Cardiac muscle cell (in vitro differentiated cells and primary cell): ENCODE measurements at places on chromosomes 6 and 20. TPM values are rescaled to one million over a fixed set of nuclear protein-coding genes. Genes with fewer than 3 reads are reported as not detected.

DEF6 gene
- polyA plus RNA-seq, result 2.3 and 5.7 TPM in 2 replicates

DNA sequence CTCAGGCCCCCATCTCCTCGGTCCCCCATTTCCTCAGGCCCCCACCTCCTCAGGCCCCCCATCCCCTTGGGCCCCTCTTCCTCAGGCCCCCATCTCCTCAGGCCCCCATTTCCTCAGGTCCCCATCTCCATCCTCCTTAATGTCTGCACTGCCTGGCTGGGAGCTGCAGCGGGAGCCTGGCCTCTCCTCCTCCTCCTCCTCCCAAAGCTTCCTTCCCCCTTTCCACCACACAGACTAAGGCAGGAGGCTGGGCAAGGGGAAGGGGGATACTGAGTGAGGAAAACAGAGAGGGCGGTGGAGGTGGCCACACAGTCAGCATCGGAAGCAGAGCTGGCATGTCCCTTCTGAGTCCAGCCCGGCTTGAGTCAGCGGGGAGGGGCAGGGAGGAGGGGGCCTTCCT is 122.6 kb upstream of the RPS6KA2 start:
- DNase-seq, result no peak

GATA5 gene
- polyA plus RNA-seq, result 66.8 and 96.5 TPM in 2 replicates

OTOR gene
- not detected in 2 replicates for polyA plus RNA-seq

OXT gene
- polyA plus RNA-seq, result not detected in 2 replicates

GRCh38 chr6:126743076-126743475 is 375.4 kb upstream of the RSPO3 start:
- DNase-seq, result no peak

DNA sequence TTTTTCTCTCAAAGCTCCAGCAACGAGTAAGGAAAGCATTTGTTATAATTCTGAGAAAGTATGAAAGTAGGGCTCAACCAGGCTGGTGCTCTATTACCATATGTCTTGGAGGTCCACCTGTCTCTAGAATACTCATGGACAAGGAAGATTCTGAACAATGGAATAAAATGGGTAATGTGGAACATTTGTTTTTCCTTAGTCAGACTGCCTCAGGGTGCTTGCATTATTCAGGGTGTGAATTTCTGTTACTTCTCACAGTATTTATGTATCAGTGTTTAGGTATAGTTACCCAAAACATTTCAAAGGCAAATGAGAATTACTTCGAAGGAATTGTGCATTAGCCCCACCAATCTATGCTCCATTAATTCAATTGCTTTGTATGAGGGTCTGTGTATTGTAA is 586.2 kb upstream of the CITED2 start:
- DNase-seq, result no peak

DNA sequence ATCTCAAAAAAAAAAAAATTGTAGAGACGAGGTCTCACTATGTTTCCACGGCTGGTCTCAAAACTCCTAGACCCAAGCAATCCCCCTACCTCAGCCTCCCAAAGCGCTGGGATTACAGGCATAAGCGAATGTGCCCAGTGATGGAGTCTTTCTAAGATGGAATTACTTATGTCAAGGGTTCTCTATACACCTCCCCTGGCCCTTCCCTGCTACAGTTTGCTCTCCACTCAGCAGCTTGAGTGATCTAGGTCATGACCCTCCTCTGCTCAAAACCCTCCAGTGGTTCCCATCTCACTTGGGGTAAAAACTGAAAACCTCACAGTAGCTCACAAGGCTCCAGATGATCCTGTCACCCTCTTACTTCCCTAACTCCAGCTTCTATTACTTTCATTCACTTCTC is 1.8 kb upstream of the DNPH1 start:
- DNase-seq, result no peak

PTCRA gene
- not detected in 2 replicates for polyA plus RNA-seq

NMBR gene
- polyA plus RNA-seq, result not detected in 2 replicates

- DNase-seq, result no peak
These were observed 100.6 kb downstream of the MAP3K4 start for GRCh38 chr6:161091972-161092701.

GRCh38 chr6:53579338-53579737 is 34.4 kb upstream of the GCLC start:
- no peak for DNase-seq

DNA sequence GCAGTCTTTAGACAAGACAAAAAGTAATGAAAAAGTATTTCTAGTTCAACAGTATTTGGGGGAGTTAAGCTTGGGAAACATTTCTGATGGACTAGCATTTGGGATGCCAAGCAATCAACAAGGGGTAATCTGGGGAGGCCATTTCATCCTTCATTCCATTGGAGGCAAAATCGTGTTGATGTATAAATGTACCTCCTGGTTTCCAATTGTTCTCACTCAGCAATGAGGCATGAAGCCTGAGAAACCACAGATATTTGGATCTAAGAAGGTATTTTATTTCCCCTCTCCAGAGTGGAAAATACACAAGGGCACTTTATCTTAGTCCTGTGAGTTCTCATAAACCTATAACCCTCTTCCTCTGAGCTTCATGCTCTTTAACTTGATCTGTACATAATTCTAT is 68.2 kb downstream of the TBX18 start:
- peak; percentile 22 for DNase-seq

GRCh38 chr20:10524034-10524476 is 89.0 kb downstream of the SLX4IP start:
- peak; percentile 54 for DNase-seq

DNA sequence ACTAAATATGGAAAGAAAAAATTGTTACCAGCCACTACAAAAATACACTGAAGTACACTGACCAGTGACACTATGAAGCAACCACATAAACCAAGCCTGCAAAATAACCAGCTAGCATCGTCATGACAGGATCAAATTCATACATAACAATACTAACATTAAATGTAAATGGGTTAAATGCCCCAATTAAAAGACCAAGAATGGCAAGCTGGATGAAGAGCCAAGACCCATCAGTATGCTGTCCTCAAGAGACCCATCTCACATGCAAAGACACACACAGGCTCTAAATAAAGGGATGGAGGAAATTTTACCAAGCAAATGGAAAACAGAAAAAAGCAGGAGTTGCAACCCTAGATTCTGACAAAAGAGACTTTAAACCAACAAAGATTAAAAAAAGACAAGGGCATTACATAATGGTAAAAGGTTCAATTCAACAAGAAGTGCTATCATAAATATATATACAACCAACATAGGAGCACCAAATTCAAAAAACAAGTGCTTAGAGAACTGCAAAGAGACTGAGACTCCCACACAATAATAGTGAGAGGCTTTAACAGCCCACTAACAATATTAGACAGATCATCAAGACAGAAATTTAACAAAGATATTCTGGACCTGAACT is 104.8 kb downstream of the HACE1 start:
- DNase-seq, result peak; percentile 12

FAM83B gene
- polyA plus RNA-seq, result 0.45 TPM in 1 of 2 replicates, not detected in the other

PERP gene
- 46.7 and 67.9 TPM in 2 replicates for polyA plus RNA-seq

DNA sequence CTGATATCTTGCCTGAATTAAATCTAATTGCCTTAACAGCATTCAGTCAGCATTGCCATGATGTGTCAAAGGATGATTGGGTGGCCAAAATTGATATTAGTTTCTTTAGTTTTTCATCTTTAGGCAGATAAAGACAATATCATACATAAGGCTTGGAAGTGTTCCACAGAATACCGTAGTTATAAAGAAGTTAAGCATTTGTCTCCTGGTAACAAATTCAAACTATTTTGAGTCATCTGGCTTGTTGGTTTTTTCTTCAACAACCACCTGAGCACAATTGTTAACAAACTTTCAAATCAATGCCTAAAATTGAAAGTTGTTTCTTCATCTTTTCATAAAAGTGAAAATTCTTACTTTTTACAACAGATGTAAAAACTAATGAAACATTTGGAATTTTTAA is 47.5 kb upstream of the ADGRF5 start:
- DNase-seq, result no peak

DNA sequence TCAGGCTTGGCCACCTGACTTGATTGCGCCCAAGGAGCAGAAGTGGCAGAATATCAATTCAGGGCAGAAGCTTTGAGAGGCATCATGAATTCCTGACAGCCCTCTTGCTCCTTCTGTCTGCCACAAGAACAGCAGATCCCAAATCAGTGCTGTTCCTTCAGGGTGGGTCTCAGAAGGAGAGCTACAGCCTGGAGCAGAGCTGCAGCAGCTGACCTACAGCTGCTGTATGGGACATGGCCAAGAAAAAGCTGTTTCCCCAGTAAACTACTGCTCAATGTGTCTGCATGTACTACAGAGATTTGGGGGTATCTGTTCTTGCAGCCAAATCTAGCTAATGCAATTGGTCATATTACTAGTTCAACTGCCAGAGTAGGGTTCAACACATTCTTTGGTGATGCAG is 69.0 kb downstream of the SLC22A3 start:
- DNase-seq, result no peak
